ENCODE measurements at places on chromosomes 1 and 21.

DNA sequence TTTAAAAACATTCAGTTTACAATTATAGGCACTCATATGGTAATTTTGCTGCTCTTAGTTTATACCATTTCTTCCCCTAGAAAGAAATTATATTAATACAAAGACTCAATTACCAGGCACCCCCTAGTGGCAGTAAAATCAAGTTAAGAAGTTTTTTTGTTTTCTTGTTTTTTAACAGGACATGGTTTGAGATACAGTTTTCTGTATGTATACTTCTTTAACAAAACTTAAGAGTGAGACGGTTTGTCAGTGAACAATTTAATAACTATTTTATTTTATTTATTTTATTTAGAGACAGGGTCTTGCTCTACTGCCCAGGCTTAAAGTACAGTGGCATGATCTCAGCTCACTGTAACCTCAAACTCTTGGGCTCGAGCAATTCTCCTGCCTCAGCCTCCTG lies 224.6 kb downstream of the FAF1 start:
- no peak for DNase-seq

GRCh38 chr1:235843461-235843961 lies 23.2 kb downstream of the LYST start:
- DNase-seq: no peak

GRCh38 chr1:188155261-188155660 lies 1326.5 kb downstream of the PLA2G4A start:
- no peak for DNase-seq

DNA sequence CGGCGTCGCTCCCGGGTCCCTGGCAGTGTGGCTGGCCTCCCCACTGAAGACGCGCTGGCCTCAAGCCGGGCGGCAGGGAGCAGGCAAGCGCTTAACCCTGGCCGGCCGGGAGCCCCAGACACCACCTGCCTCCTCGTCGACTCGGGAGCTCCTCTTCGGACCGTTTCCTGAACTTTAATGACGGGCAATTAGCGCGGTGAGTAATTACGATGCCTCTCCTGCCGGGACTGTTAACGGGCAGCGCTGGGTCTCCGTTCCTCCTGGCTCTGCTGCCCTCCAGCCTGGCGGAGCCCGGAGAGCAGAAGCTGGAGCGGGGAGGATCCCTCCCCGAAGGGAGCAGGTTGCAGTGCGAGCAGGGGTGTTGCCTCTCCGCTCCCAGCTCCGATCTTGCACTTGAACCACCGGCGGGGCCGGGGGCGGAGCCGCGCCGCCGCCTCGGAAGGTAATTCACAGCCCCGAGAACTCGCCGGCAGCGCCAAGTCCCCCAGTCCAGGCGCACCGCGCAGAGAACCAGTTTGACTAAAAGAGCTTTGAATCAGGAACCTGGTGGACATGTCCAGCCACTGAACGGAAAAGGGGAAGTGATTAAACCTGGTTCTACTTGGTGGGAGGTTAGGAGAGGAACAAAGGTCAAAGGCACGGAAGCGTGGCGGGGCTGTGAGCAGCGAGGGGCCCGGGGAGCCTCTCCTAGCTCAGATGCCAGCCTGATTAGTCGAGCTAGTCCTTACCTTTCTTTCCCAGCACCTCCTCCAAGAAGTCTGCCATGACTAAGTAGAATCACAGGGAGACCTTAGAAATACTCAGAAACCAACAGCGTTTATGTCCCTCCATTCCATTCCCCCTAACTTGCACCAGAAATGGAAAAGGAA lies 18.3 kb upstream of the PLEKHA6 start:
- DNase-seq: peak; percentile 35

GRCh38 chr1:24919791-24920532 lies 10.1 kb downstream of the RUNX3 start:
- DNase-seq: no peak

DNA sequence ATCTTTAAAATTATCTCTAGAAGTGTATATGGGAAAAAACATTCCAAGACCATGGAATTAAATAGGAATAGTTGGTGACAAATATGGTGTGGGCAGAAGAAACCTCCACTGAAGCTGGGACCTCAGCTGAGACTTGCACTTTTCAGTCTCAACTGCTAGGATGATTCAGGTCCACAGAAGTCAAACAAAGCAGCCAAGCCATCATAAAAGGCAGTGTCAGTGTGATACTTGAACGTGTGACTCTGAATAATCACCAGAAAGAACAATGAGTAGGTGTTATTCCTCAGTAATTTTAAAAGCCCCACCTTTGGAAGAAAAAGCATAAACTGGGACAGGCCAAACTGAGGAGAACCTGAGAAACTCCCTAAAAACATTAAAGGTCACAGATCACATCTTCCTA lies 90.7 kb downstream of the ZNF281 start:
- no peak for DNase-seq

GRCh38 chr1:7760245-7760644 lies 10.9 kb upstream of the VAMP3 start:
- DNase-seq: no peak

GRCh38 chr1:46131712-46132528 lies 509 bp downstream of the PIK3R3 start:
- no peak for DNase-seq

GRCh38 chr1:2014741-2015735 lies 4.1 kb upstream of the GABRD start:
- DNase-seq: no peak

- no peak for DNase-seq
These were observed 27.5 kb upstream of the JUN start for GRCh38 chr1:58811303-58811702.

- no peak for DNase-seq
These were observed 117.0 kb downstream of the CD247 start for GRCh38 chr1:167401260-167401873.

DNA sequence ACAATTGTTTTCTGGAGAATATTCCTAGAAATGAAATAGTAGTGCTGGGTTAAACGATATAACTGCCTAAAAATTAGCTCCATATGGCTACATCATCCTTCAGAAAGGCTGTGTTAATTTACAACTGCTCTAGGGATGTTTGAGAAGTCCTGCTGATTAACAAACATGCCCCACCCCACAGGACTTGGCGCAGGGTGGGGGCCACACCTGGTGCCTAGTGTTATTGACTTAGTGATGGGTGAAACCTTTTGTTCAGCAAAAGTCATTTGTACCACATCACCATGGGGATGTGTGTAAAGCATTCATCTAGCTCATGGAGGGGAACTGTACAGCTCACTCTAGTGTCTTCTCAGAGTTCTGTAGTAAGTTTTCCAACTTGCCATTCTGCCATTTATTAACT lies 492.8 kb downstream of the CAMTA1 start:
- DNase-seq: no peak

DNA sequence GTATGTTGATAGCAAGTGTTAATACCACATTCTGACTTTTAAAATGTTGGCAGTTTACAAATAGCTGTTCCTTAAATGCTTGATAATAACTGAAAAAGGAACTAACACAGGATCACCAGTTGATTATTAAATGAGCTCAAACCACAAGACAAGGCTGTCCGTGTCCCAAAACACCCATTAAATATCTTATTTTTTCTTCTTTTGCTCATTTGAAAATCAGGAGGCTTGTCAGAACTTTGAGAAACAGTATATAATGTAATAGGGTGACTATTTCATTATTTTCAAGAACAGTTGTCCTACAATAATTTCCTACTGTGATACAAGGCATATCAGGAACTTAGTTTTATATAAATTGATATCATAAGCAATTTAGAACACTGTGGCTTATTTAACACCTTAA lies 2.7 kb downstream of the CDKN2C start:
- DNase-seq: no peak

DNA sequence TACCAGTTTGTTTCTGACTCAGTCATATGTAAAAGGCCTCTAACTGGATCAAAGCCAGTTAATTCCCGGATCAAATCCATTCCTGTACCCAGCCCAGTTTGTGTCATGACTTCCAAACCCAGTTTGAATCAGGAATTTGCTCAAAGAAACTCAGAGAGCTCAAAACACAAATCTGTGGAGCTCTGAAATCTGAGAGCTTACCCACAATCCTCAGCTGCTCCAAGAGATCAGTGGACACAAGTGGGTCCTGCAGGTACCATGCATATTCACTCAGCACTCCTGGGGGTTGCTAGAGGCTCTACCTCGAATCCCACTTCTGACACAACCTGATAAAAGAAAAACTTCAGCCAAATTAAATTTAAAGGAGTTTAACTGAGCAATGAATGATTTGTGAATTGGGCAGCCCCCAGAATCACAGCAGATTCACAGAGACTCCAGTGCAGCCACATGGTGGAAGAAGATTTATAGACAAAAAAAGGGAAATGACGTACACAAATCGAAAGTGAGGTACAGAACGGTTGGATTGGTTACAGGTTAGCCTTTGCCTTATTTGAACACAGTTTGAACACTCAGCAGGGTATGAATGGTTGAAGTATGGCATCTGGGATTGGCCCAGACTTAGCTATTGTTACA lies 11.9 kb upstream of the MRPL55 start:
- DNase-seq: no peak

GRCh38 chr1:115839029-115839678 lies 1.8 kb downstream of the NHLH2 start:
- DNase-seq: no peak

DNA sequence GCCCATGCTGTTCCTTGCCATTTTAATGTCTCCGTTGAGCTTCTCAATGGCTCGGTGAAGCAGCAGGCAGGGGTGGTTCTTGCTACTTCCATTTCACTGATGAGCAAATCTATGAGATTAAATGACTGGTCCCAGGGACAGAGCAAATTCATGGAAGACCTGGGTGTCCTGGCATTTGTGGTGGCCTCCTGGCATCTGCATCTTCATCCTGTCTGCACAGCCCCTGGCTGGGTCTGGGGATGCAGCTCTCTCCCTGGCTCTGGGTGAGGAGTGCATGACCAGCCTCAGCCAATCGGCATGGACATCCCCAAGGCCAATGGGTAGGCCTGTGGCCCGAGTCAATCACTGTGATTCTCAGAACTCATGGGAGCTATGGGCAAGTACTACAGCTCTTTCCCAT lies 261.7 kb downstream of the KCNJ6 start:
- DNase-seq: no peak

- no peak for DNase-seq
These were observed 19.1 kb downstream of the COL24A1 start for GRCh38 chr1:86137436-86137835.

- no peak for DNase-seq
These were observed 542.8 kb downstream of the PTPRU start for GRCh38 chr1:29779146-29779545.

- no peak for DNase-seq
These were observed 110.6 kb downstream of the HS2ST1 start for GRCh38 chr1:87024936-87025540.

DNA sequence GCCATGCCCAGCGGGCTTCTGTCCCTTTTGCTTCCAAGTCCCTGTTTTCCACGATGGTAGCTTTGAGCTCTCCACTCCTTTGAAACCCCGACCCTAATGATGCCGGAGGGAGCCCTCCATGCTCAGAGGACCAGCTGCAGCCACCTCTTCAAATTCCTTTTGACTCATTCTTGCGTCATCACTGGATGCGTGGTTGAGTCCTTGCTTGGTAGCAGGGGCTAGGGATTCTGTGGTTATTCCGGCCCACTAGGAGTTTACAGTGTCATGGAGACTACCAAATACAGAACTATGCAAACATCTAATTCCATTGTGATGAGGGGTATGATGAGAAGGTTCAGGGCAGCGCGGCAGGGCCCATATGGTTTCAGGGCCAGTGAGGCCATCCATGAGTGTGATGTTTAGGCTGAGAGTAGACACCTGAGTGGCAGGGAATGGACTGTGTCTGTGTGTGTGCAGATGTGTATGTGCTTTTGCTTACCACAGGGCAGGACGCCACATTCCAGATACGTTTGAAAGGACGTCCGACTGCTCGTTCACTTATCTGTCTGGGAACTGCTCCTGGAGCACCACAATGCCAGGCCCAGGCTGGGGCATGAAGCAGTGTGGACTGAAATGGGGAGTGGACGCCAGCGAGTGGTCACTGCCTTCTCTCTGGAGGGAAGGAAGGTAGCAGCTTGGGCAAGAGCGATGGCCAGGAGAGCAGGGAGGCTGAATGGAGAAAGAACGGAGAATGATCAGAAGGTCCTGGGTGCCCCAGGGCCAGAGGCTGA lies 30.4 kb upstream of the ZBTB21 start:
- no peak for DNase-seq

DNA sequence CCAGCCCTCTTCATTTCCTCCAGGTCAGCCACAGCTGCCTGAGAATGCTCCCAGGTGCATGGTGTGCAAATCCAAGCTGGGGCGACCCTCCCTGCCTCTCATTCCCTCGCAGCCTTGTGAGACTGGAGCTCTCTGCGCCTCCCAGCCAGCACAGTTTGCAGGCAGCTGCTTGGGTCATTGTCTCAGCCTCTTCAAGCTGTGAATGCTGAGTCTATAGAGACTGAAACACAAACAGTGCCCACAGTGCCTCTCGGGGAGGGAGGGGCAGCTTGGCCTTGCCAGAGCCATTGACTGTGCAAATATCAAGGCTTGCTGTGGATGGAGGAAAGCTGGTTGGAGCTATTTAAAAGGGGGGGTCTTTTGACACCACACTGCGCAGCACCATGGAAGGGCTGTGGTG lies 10.6 kb downstream of the PLXNA2 start:
- no peak for DNase-seq

DNA sequence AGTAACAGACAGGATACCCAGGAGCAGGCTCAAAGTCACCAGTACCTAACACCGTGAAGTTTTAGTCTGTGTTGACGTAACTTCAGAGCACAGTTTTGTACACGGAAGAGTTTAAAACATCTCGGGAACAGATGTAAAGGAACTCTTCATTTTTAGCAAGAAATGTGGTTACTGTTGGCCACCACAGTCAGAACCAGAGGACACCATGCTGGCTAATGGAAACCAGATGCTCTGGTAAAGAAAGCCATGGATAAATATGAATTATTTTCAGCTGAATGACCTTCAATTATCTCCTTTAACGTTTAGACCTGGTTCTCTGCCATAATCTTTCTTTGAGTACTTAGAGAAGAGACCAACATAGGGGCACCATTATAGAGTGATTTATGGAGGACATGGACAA lies 115.9 kb downstream of the NTMT2 start:
- no peak for DNase-seq

DNA sequence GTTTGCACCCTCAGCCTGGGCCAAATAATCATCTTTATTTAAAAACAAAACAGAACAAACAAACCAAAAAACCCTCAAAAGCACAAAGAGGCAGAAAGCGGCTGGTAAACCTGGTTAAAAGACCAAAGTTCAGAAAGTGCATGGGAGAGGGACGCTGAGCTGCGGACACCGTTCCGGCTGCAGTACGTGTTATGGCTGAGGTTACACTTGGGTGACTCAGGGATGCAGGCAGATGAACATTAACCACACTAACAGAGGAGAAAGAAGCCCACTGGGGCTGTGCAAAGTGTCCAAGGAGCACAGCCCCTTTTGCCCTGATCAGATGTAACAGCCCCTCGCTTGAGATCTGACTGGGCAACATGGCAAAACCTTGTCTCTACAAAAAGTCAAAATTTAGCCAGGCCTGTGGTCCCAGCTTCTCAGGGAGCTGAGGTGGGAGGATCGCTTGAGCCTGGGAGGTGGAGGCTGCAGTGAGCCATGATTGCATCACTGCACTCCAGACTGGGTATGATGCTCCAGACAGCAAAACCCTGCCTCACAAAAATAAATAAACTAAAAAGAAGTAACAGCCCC lies 28.3 kb downstream of the GPR157 start:
- no peak for DNase-seq
